CD4-positive, alpha-beta T cell treated with Interleukin-2 at 100 ng/mL for 4 hours (primary cell): ENCODE measurements at places on chromosomes 6 and 20.

DNA sequence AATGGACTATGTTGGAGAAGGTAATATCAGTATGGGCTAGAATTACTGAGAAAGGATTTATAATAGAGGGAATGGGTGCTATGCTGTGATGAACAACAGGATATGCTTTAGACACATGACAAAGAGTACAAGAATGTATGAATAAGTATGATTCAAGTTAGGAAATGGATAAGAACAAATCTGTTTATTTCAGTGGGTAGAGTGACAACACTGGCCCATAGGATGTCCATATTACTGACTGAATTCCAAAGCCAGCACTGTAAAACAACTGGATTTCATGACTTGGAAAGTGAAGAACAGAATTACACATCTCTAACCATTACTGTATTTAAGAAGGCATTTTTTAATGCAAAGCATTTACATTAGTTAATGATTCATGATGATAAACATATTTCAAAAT is 35.9 kb downstream of the EPM2A start:
- DNase-seq: no peak

GRCh38 chr20:44803383-44803941 is 6.9 kb downstream of the RIMS4 start:
- no peak for DNase-seq

DNA sequence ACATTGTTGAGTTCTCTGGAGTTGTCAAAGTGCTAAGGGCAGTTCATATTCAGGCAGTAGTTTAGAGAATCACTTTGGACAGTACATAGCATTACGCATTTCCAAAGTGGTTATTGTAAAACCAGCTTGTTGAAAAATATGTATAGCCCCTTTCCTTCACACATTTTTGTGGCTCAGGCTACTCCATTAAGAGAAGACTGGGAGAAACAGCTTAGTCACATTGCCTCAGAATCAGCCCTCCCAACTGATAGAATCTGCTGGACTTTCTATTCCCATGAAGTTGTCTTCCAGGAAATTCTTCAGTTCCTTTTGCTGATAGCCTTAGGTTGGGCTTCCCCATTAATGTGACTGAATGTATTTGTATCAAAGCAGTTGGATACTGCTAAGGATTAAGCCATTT is 39.5 kb upstream of the HDGFL1 start:
- DNase-seq: no peak

DNA sequence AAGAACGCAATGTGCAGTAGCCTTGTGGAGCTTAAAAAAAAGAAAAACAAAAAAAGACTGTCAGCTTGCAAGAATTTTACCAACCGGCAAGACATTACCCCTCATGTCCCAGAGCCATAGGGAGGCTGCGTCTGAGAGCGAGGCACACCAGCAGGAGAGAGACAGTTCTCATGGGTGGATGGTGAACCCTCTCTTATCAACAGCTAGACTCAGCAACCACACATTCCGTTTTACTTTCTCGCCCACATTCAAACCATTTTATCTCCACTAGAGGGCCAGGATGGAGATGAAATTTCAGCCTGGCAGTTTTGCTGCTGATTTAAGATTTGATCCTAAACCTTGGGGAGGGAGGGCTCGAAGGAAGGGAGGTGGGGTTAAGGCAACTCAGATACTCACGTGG is 247.0 kb downstream of the ATXN1 start:
- DNase-seq: peak; percentile 58

DNA sequence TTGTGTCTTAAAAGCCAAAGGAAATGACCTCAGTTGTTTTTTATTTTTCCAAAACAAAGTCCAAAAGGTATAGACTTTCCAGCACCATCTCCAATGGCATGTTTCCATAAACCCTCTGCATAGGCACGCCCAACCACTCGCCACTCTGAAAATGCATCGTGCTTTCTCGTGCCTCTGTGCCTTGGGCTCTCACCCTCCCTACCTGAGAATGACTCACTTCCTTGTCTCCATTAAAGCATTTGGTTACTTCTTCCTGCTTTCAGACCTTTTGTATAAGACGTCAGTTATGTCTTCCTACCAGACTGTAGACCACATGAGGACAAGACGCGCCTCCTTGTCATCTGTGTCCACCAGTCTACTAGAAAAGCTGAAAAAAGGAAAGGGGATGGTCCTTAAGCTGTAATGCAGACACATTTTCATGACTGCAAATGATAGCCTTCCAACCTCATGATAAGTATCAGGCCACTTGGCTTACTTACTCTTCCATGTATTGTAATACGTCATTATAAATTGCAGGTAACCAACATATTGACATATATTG is 61.2 kb upstream of the CDYL start:
- DNase-seq: no peak

GRCh38 chr20:11128721-11129120 is 454.9 kb upstream of the JAG1 start:
- no peak for DNase-seq

GRCh38 chr6:150732765-150733539 is 132.6 kb upstream of the MTHFD1L start:
- DNase-seq: no peak

GRCh38 chr6:24691550-24691949 is 24.7 kb downstream of the ACOT13 start:
- DNase-seq: no peak

DNA sequence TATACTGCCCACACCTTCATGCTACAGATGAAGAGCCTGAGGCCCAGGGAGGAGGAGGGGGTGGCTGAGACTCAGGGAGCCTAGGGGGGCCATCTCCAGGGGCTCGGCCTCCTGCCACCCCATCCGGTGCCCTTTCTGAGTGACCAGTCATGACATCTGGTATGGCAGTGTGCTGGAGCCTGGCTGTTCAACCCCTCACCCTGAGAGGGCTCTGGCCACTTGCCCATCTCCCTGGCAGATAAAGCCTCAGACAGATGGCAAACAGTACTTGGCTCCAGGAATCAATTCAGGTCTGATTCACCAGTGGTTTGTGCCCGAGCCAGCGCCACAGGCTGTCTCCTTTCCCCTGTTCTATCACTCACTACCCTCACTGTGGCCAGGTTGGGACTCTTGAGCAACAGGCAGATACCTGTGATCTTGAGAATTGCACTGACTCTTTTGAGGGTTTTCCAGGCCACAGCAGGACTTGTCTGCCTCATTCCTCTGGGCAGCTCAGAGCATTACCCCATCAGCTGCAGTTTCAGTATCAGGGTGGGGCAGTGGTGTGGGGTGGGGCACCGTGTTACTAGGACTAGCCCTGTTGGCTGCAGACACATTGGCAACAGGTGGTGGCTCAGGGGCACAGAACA is 22.8 kb downstream of the SRSF3 start:
- no peak for DNase-seq

DNA sequence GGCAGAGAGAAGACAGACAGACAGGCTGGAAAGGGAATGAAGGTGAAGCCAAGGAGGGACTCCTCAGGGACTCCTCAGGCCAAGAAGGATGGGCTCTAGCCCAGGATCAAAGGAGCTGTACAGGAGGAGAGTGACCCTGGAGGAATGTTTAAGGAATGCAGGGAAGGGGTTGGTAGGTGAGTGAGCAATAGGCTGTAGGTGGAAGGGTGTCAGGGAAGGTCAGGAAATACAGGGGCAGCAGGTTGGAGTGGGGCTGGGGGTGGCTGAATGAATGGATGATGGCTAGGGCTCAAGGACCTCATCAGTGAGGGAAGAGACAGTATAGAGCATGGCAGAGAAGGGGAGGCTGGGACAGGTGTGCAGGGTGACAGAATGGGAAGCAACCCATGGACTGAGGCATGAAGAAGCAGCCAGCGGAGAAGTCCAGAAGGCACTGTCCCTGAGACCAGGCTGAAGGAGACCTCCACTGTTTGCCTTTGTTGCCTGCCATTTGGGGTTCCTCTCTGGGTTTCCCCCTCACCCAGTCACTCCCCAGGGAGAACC is 13.2 kb downstream of the SYNGAP1 start:
- DNase-seq: no peak

GRCh38 chr6:27599859-27600532 is 127.1 kb upstream of the ZNF184 start:
- DNase-seq: no peak

DNA sequence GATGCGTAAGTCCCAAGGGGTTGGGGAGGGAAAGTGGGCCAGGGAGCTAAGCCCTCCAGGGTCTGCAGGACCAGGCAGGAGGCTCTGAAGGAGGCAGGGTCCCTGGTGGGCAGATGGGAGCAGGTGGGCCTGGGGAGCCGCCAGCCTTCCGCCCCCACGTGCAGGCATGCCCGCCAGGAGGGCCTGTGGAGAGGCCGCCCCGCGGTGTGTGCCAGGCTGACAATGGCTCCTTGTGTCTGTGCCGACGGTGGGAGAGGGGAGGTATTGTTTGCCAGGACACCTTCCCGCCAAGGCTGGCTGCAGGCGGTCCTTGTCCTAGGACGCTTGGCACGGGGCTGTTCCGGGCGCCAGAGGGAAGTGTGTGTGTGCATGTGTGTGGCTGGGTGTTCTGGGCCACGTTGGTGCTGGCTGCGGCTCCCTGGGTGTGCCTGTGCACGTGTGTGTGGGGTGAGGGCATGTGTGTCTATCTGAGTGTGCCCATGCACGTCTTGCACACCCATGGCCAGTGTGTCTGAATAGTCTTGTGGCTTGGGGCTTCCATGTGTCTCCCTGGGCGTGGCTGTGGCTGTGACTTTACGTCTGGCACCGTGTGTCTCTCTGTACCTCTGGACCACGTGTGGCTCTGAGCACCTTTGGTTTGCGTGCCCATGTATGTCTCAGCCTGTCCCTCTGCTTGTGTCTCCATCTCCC is 153.0 kb downstream of the CEBPB start:
- no peak for DNase-seq

- DNase-seq: no peak
Observed at GRCh38 chr6:117074672-117075071, 190.7 kb upstream of the VGLL2 start.

- DNase-seq: no peak
Observed at GRCh38 chr6:43231053-43231452, 1.8 kb upstream of the DNPH1 start.

GRCh38 chr6:84278321-84278998 is 51.0 kb upstream of the CEP162 start:
- DNase-seq: no peak

GRCh38 chr20:18717062-18717461 is 96.5 kb upstream of the SCP2D1 start:
- no peak for DNase-seq

- no peak for DNase-seq
Observed at GRCh38 chr6:36492621-36493020, 49.8 kb downstream of the KCTD20 start.

DNA sequence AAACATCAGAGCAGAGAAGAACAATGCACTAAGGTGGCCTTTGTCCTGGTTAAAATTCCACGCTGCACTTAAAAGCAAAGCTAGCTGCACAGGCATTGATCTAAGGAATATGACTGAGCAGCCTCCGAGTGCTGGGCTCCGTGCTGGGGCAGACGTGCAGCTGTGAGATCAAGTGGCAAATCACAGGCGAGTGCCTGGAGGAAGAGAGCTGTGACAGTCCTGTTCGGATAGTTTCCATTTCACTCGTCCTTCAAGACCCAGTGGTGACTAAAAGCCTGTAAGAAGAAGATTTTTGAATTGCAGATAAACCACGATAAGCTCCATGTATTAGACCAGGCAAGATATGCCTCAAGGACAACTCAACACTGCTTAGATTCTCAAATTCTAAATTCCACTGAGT is 247.9 kb downstream of the ANKRD60 start:
- no peak for DNase-seq

DNA sequence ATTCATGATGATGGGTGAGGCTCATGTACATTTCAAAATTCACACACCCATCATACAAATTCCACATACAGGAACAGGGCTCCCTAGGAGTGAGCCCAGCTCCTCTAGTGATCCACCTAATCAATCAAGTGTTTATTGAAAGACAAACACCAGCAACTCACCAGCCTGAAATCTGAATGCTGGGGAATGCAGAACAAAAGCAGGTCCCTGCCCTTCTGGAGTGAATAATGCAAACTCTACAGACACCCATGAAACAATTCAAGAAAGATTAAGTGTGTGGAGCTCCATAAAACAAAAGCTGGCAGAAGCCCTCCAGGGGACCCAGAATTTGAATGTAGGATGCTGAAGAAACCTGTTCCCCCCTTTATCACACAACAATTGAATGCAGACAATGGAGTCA is 396.7 kb upstream of the JARID2 start:
- DNase-seq: no peak

- DNase-seq: no peak
Observed at GRCh38 chr6:168366473-168366872, 46.9 kb upstream of the DACT2 start.

DNA sequence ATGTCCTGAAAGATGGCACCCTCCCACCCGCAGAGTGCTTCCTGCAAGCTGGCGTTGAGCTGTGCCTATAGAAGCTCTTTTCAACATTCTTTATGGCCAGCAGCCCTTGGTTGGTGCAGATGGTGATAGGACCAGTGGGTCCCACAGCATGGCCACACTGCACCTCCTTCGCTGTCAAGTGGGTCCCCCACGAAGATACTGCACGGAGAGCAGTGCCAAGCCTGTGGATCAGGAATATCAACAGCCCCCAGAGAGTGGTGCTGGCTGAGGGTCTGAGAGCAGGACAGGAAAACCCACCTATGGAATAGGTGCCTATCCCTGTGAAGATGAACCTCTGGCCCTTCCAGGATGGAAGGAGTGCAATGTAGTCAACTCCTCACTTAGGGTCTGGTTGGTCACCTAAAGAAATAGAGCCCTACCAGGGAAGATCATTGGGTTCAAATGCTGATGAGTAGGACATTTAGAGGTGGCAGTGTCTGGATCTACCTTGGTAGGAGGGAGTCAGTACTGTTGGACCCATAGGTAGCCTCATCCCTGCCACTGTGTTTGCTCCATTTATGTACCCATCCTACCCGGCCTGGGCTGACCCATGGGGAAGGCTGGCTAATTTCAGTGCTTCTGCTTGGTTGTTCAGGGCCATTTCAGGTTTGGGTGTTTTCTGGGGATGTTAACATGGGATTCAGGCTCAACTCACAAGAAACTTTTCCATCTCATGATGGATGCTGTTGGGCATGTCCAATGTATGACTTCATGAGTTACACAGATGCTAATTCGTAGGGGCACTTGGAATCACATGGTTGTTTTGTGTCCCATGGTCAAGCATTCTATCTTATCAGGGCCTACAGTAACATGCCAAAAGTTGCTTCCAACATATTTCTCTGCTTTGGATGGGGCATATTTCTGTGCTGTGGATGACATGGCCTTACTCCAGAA is 33.4 kb upstream of the MICB start:
- DNase-seq: no peak

DNA sequence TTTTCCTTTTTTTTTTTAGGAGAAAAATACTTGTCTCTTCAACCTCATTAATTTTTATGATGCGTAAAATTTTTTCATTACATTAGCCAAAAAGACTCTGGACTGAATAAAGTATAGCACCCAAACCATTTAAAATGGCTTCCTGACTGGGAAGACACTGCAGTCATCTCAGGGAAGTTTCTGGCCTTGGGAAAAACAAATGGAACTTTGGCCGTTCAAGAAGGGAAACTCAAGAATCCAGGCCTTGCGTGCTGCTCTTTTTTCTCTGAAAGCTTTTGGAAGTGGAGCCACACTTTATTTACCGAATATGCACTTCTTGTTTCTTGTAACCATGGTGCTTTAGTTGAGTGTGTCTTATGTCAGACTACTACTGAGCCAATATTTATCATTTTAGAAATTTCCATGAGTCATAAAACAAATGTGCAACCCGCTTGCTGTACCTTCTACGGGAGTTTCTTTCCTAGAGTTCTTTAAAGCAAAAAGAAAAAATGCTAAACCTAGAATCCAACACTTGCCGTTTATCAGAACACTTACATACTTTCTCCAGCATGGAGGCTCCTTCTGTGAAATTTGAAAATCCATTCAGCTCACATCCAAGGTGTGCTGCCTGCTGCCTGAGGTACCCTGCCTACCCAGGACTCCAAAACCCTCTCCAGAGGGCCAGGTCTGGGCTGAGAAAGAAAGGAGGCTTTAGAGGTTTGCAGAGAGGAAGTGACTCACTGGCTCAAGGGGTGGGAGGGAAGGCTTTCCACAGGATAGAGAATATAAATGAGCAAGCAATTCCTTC is 11.5 kb upstream of the DSTN start:
- no peak for DNase-seq
